ENCODE measurements at places on chromosomes 11 and 22. TPM values are rescaled to one million over a fixed set of nuclear protein-coding genes. Genes with fewer than 3 reads are reported as not detected.

CNTF gene
- polyA plus RNA-seq: 1.4 TPM

CAT gene
- 26.6 TPM for polyA plus RNA-seq

USP35 gene
- polyA plus RNA-seq: 8.0 TPM

OR5J2 gene
- not detected for polyA plus RNA-seq

SORL1 gene
- 6.1 TPM for polyA plus RNA-seq

FAM83F gene
- not detected for polyA plus RNA-seq

SERPING1 gene
- polyA plus RNA-seq: 4.5 TPM

NCAPH2 gene
- polyA plus RNA-seq: 21.1 TPM

LRRC74B gene
- polyA plus RNA-seq: 0.03 TPM

IFITM1 gene
- 15.3 TPM for polyA plus RNA-seq

TCN2 gene
- 4.1 TPM for polyA plus RNA-seq

BACE1-AS gene
- polyA plus RNA-seq: 6.3 TPM

SEC14L6 gene
- polyA plus RNA-seq: not detected

NFRKB gene
- 14.6 TPM for polyA plus RNA-seq

CREB3L1 gene
- polyA plus RNA-seq: 14.0 TPM

NLRP14 gene
- polyA plus RNA-seq: not detected

DGAT2 gene
- polyA plus RNA-seq: 1.1 TPM

SOX10 gene
- polyA plus RNA-seq: not detected

INSC gene
- polyA plus RNA-seq: not detected

TMEM191C gene
- polyA plus RNA-seq: 3.4 TPM

OR10V1 gene
- polyA plus RNA-seq: not detected

PRDM11 gene
- 4.5 TPM for polyA plus RNA-seq

Data from SK-N-SH (cell line).